ENCODE measurements at places on chromosomes 2 and 18.

DNA sequence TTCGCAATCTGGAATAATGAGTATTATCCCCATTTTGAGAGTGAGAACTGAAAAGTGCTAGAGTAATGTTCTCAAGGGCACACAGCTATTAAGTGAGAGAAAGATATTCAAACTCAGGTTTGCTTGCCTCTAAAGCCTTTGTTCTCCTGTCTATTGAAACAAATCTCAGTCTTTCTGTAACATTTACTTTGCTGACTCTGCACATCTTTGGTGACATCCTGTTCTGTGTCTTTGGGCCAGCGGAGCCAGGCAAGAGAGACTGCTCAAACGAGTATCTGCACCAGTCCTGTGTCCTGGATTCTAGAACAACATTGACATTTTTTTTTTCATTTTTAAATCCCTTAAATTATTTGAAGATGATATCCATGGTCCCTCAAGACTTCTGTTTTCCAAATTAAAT is 1539.2 kb upstream of the PIK3C3 start:
- DNase-seq, result no peak

DNA sequence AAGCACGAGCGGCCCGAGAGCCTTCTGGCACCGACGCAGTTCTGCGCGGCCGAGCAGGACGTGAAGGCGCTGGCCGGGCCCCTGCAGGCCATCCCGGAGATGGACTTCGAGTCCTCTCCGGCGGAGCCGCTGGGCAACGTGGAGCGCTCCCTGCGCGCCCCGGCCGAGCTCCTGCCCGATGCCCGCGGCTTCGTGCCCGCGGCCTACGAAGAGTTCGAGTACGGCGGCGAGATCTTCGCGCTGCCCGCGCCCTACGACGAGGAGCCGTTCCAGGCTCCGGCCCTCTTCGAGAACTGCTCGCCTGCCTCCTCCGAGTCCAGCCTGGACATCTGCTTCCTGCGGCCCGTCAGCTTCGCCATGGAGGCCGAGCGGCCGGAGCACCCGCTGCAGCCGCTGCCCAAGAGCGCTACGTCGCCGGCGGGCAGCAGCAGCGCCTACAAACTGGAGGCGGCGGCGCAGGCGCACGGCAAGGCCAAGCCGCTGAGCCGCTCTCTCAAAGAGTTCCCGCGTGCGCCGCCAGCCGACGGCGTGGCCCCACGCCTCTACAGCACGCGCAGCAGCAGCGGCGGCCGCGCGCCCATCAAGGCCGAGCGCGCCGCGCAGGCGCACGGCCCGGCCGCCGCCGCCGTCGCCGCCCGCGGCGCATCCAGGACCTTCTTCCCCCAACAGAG is 70.4 kb downstream of the ARHGEF33 start:
- peak; percentile 80 for DNase-seq

DNA sequence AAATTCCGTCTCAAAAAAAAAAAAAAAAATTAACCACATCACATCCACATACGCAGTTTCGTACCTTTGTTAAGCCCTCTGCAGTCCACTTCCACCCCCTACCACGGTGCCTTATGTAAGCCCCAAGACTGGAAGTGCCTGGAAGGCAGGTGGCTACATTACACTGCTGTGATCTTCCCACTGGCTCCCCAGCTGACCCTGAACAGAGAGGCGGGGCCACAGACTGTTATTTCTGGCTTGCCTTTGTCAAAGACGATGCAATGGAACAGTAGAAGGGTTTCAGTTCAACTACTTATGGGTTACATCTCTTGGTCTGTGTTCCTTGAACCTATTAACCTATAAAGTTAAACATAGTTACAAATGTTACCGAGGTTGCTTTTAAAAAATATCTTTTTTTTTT is 15.7 kb upstream of the COX7A2L start:
- no peak for DNase-seq

DNA sequence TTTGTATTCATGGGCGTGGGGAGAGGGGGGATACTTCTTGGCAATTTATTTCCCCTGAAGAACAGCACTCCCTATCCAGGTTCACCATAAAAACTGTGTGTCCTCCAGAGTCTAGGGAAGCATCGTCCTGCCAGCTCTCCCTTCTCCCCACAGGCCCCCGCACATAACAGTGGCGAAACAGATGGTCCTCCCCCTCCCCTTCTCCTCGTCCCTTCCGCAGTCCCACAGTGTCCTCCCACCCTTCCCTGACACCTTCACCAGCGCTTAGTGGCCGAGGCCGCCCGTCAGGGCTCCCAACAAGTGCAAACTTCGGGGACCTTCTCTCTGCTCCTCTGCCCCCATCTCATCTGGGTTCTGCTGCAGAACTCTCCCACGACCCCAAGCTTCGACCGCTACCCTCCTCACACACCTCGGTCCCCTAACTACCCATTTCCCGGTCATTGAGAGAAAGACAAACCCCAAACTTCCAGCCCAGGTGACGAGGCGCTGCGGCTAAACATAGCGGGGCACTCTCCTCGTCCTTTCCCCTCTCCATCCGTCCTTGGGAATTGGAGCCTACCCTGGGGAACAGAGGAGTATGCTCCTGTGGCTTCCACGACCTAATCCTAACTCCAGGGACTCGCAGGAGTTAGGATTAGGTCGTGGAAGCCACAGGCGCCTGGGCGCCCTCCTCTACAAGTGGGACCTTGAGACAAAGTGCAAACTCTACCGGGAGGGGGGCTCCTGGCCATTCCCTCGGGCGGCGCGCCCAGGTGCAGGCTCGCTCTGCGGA is 971 bp downstream of the ZNF385B start:
- DNase-seq, result no peak

- no peak for DNase-seq
Measured at GRCh38 chr2:72920318-72921087, 3.2 kb downstream of the EMX1 start.

- DNase-seq, result no peak
Measured at GRCh38 chr2:96734880-96735583, 4.8 kb downstream of the LMAN2L start.

GRCh38 chr2:201638326-201638725 is 5.0 kb downstream of the TMEM237 start:
- no peak for DNase-seq

DNA sequence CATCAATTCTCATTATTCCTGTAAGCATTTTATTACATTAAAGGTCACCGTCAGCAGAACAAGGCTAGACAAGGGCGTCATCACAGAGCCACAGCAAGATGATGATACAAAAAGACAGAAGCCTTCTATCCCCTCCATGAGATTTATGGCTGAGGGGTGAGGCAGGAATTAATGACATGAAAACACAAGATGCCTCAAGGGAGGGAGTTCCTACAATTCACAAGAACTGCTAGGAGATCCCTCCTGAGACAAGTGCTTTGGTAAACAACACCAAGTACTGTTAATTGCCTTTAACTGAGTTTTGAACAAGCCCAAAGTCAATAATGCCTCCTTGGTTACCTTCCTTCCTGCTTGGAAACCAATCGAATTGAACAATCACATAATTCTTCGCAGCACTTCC is 14.1 kb downstream of the ADD2 start:
- no peak for DNase-seq

DNA sequence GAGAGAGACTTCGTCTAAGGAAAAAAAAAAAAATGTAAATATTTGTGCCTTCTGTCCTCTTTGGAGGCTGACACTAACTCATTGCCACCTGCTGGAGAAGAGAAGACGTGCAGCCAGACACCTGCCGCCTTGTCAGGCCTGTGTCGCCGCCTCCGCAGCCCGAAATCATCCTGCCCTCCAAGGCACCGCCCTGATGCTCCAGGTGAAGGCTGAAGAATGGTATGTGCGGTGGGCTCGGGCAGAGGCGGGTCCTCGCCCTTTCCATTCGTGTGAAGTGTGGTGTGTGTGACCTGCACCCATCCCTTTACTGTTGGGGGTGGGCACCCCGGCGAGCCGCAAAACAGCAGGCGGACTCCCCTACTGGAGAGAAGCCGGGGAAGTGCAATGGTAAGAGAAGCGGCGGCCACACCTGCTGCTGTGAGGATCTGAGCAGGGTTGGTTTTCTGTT is 60.4 kb downstream of the FAM161A start:
- peak; percentile 80 for DNase-seq

- no peak for DNase-seq
Measured at GRCh38 chr2:45450634-45451033, 160.4 kb downstream of the SRBD1 start.

GRCh38 chr2:85602476-85603234 is at the start of gene TMEM150A:
TSS of gene TMEM150A (minus strand) at chr2:85602698. CDS start at chr2:85601948, 750 bp downstream.
- peak; percentile 90 for DNase-seq

DNA sequence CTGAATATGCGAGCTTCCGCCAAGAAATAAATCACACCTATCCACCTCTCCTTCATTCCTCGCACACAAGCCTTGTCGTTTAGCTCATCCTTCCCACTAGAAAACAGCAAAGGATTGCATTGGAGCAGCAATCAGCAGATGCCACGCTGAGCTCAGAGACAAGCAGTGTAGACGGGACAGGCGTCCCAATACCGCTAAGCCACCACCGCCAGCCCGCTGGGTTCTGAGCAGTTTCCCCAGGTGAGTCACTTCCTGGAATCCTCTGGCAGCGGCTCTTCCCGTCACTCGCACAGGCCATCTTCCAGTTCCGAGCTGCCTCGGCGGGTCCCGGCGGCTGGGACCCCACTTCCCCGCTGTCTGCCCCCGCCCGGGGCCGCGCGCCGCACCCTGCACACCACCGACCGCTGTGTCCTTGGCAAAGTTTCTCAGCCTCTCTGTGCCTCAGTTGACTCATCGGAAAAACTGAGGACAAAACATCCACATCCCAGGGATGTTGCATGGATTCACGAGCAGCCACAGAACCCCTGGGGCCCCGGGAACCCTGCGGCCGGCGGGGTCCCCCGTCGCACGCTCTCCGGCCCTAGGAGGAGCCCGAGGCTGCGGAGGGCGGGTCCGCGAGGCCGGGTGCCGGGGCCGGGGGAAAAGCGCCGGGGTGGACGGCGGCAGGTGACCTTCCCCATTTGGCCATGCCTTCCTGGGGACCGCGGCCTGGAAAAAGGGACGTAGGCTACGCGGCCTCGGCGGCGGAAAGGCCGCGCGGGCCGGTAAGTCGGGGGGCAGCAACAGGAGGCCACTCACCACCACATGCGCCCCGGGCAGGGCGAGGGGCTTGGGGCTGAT is 573 bp downstream of the KDSR start:
- peak; percentile 50 for DNase-seq

DNA sequence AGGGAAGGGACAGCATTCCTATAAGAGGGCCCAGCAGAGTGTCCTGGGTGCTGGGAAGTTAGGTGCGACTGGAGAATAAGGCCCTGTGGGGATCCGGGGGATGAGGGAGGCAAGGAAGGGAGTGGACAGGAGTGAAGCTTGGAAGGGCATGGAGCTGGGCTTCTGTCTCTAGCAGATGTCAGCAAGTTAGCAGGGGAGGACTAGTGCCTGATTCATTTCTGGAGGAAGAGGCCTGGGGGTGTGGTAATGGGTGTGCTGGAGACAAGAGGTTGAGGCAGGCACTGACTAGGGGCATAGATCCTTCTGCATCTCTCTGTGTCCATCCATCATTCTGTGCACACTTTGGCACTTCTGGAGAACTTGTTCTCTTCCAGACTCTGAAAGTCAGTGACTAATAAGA is 134.7 kb downstream of the ACOXL start:
- DNase-seq, result no peak

GRCh38 chr2:3199627-3200345 is 177.8 kb downstream of the EIPR1 start:
- DNase-seq, result no peak

Measured in CD4-positive, alpha-beta T cell treated with Interleukin-1 beta for 1 hour (primary cell).